ENCODE measurements at places on chromosomes 5 and 9.
A peak's percentile ranks its signal among the peaks of the same experiment; 100 is the strongest.

DNA sequence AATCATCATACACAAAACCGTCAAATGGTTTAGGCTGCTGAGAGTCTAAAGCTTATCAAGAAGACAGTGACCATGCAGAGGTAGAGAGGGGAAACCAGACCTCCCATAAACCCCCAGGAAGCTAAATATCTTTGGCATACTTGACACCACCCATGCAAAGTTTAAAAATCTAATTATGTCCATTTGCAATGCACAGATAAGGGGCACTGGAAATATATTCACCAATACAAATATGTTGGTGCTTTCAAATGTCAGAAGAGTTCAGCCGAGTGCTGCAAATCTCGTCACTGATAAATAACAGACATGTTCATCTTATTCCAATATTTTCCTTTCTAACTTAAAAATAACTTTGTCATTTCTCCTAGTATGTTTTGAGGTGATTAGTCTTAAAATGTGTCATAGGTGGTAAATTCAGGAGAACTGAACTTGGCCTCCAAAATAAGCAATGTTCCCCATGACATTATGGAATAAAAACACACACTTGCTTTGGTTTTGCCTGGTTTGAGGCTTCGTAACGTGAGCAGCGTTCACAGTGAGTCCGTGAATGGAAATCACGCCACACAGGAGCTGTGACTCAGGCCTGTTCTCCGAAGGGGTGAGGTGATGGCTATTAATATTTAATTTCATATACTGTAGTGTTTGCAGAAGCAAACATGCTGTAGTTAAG is 182.2 kb downstream of the AOPEP start:
- no peak for DNase-seq
- H3K4me3 ChIP-seq: peak overlapping the region; percentile 7
- peaks cover 2% of the 10 kb centered on the region for H3K36me3 ChIP-seq

DNA sequence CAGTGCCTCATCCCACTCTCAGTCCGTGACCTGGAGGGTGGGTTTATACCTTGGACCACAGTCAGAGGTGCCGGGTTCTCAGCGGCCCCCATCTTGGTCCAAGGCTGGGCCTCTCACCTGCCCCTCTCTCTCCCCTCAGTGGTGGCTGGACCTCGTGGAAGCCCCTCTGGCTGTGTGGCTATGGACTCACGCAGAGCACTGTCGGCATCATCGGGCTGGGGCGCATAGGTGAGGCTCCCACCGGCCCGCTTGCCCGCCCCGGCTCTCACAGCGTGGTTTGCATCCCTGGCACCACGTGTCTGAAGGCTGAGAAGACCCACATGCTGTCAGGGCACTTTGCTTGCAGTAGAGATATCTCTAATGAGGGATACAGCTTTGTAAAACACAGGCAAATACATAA is 5.8 kb downstream of the GRHPR start:
- no peak overlapping the region for H3K4me3 ChIP-seq
- no peak overlapping the region for H3K27ac ChIP-seq
- H3K27me3 ChIP-seq: no peaks in the 10 kb centered on the region
- H3K36me3 ChIP-seq: peaks cover 10% of the 10 kb centered on the region
- no peak for DNase-seq
- peaks cover 7% of the 10 kb centered on the region for H3K4me1 ChIP-seq

DNA sequence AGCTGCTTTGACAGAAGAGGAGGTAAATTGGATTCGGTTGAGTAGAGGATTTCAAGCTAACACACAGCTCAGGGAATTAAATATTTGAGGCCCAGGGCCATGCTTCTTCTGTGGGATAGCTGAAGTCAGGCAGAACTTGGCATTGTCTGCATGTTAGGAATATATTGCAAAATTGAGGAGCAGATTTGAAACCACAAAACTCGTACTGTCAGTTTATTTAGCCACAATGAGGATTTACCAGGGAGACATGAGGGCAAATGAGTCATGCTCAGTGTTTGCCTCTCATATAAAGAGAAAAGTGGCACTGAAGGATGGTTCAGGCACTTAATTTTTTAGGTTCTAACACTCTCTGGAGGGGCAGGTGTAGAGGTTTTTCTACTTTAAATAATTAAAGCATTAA is 83.0 kb upstream of the PRLR start:
- H3K4me3 ChIP-seq: no peak overlapping the region
- H3K27ac ChIP-seq: no peak overlapping the region
- H3K27me3 ChIP-seq: no peaks in the 10 kb centered on the region
- DNase-seq: no peak
- no peaks in the 10 kb centered on the region for H3K36me3 ChIP-seq
- peaks cover 2% of the 10 kb centered on the region for H3K4me1 ChIP-seq

- no peaks in the 10 kb centered on the region for H3K36me3 ChIP-seq
- no peak for DNase-seq
- H3K27ac ChIP-seq: no peak overlapping the region
- H3K27me3 ChIP-seq: no peaks in the 10 kb centered on the region
Measured at GRCh38 chr9:7802666-7803065, 3.1 kb upstream of the DMAC1 start.

DNA sequence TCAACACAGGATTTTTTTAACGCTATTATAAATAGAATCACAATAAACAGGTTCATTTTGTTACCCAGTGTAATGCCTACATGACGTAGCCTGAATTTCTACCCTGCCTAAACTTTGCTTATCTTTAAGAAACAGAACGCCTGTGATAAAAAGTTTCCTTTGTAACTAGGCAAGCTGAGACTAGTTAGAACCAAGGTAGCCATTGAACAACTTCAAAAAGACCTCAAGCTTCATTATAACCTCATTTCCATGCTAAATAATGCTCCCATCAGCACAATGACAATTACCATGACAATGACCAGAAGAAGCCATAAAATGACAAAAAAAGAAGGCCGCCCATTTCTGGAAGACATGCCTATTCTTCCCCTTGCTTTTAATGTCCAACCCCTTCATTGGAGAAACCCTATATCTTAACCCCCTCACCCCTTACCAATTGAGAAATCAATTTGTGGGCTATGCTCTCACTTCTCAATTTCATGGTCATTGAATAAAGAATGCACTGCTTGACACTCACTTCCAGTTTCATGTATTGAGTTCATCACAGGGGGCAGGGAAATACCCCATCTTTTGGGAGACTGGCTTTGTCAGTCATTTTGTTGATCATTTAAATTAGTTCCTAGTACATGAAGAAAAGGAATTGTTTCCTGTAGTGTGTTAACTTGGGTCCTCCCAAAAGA is 276.8 kb downstream of the MCTP1 start:
- no peak overlapping the region for H3K27ac ChIP-seq
- peaks cover 2% of the 10 kb centered on the region for H3K36me3 ChIP-seq
- H3K4me1 ChIP-seq: no peaks in the 10 kb centered on the region
- no peak overlapping the region for H3K4me3 ChIP-seq

DNA sequence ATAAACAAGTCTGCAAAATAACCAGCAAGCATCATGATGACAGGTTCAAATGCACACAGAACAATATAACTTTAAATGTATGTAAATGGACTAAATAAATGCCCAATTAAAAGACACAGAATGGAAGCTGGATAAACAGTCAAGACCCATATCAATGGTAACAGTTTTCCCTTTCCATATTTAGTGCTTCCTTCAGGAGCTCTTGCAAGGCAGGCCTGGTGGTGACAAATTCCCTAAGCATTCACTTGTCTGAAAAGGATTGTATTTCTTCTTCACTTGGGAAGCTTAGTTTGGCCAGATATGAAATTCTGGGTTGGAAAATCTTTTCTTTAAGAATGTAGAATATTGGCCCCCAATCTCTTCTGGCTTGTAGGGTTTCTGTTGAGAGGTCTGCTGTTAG is 120.2 kb upstream of the RASA1 start:
- no peaks in the 10 kb centered on the region for H3K27me3 ChIP-seq
- DNase-seq: no peak
- H3K4me3 ChIP-seq: no peak overlapping the region
- peaks cover 9% of the 10 kb centered on the region for H3K36me3 ChIP-seq
- peaks cover 10% of the 10 kb centered on the region for H3K4me1 ChIP-seq

GRCh38 chr5:174374206-174374605 is 328.7 kb downstream of the NSG2 start:
- no peak overlapping the region for H3K27ac ChIP-seq
- peaks cover 29% of the 10 kb centered on the region for H3K27me3 ChIP-seq
- no peak overlapping the region for H3K4me3 ChIP-seq
- no peak for DNase-seq
- no peaks in the 10 kb centered on the region for H3K4me1 ChIP-seq

DNA sequence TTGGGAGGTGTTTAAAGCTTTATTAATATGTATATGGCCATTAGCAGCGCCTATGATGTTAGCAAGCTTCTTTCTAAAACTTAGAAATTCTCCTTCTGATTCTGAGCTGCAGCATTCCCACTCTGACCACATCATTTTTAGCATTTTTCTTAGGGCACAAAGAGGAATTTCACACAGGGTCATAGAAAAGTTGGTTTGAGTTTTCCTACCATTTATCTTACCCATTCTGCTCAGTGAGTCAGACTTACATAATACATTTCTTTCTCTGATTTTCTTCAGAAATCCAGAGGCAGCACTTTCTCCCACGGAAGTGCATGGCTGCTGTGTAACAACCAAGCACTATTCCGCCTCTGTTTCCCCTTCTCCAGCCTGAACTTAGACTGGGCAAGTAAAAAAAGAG is 246.6 kb downstream of the ARL15 start:
- no peak overlapping the region for H3K4me3 ChIP-seq
- H3K4me1 ChIP-seq: no peaks in the 10 kb centered on the region
- no peak overlapping the region for H3K27ac ChIP-seq
- peaks cover 3% of the 10 kb centered on the region for H3K36me3 ChIP-seq
- no peaks in the 10 kb centered on the region for H3K27me3 ChIP-seq

GRCh38 chr5:78811121-78811817 is 162.7 kb upstream of the LHFPL2 start:
- H3K27me3 ChIP-seq: peaks cover 12% of the 10 kb centered on the region
- peaks cover 4% of the 10 kb centered on the region for H3K4me1 ChIP-seq
- no peak overlapping the region for H3K4me3 ChIP-seq
- no peak overlapping the region for H3K27ac ChIP-seq
- H3K36me3 ChIP-seq: no peaks in the 10 kb centered on the region

- H3K36me3 ChIP-seq: no peaks in the 10 kb centered on the region
- DNase-seq: no peak
- no peak overlapping the region for H3K4me3 ChIP-seq
- no peaks in the 10 kb centered on the region for H3K27me3 ChIP-seq
- H3K4me1 ChIP-seq: no peaks in the 10 kb centered on the region
- H3K27ac ChIP-seq: no peak overlapping the region
Measured at GRCh38 chr5:97425511-97425910, 242.5 kb upstream of the RIOK2 start.

DNA sequence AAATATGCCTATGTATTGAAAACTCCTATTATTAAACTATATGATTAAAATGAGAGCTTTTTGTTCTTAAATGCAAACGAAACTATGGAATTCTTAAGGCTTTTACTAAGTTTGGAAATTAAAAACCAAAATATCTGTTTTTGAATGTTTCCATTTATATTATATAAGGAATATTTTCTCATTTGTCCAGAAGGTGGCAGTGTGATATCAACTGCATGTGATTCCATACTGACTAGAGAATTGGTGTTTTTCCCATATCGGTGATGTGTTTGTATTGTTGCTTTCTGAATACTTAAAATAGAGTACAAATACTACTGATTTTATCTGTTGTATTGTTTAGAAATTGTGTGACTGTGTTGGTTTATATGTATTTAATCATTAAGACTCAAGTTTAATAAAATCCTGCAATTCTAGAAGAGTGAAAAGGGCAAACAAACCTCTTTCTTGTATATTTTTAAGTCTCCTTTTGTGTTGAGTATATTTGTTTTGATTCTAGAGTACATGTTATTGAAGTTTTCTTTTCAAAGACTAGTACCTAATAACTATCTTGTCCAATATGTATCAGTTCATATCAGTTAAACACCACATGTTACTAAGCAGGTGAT is 320.8 kb downstream of the CCDC171 start:
- DNase-seq: no peak
- peaks cover 1% of the 10 kb centered on the region for H3K4me1 ChIP-seq
- H3K36me3 ChIP-seq: no peaks in the 10 kb centered on the region
- no peak overlapping the region for H3K4me3 ChIP-seq
- no peak overlapping the region for H3K27ac ChIP-seq

GRCh38 chr9:93316726-93317494 is 133.0 kb downstream of the WNK2 start:
- H3K36me3 ChIP-seq: peaks cover 17% of the 10 kb centered on the region
- no peak for DNase-seq
- no peak overlapping the region for H3K4me3 ChIP-seq
- H3K4me1 ChIP-seq: peaks cover 17% of the 10 kb centered on the region

DNA sequence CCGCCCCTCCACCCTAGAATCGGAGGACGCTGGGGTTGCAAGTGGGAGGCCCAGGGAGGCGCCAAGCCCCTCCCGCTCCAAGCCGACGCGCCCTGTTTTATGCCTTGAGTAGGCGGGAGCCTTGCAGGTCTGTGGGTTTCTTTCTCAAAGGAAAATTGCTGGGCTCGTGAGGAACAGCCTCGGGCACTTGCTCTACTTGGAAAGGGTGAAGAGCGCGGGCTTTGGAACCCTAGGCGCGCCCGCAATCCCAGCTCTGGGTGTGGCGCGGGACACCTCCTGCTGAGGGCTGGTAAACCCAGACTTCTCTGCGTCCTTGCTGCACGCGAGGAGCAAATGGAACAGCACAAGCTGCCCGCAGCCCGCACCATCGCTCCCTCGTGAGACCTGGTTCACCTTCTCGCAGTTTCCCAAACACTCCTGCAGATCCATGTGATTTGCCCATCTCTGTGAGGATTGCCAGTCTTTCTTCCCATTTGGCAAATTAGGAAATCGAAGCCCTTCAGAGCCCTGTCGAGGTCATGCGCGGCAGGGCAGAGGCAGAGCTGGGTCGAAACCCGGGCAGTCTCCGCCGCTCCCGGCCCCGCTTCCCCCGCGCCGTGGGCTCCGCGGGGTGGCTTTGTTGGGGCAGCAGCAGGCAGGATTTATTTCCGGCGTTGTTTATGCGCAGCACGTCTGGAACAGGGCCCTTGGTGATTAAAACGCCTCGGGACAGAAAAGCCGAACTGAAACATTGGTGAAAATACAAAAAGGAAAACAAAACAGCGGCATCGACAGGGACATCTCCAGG is 98.4 kb upstream of the CPLX2 start:
- peaks cover 67% of the 10 kb centered on the region for H3K27me3 ChIP-seq
- no peaks in the 10 kb centered on the region for H3K36me3 ChIP-seq
- no peak overlapping the region for H3K4me3 ChIP-seq
- DNase-seq: no peak
- no peaks in the 10 kb centered on the region for H3K4me1 ChIP-seq

GRCh38 chr5:5629607-5629978 is 207.1 kb downstream of the ICE1 start:
- DNase-seq: no peak
- H3K27ac ChIP-seq: no peak overlapping the region
- H3K4me1 ChIP-seq: peaks cover 4% of the 10 kb centered on the region
- H3K27me3 ChIP-seq: no peaks in the 10 kb centered on the region

DNA sequence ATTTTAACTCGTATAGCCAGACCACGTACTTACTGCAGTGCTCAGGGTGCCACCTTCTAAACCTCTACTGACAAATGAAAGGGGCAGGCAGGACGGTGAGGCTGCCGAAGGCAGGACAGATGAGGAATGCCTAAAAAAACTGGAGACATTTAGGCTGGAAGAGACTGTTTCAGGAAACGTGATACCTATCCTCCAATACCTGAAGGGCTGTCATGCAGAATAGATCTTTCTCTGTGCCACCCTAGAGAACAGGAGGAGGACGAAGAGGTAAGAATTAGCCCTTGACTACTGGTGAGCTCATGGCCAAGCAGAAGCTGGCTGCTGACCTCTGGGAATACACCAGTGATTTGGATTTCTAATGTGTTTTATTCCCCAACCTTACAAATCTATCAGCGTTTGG is 139.4 kb downstream of the EFNA5 start:
- H3K4me1 ChIP-seq: peaks cover 36% of the 10 kb centered on the region
- H3K36me3 ChIP-seq: no peaks in the 10 kb centered on the region
- no peak overlapping the region for H3K4me3 ChIP-seq
